ENCODE measurements at places on chromosomes 6 and 20.

- DNase-seq, result no peak
Observed at GRCh38 chr6:57305761-57306160, 11.7 kb upstream of the PRIM2 start.

GRCh38 chr6:125004198-125004597, 42.0 kb downstream of the RNF217 start:
- no peak for DNase-seq

GRCh38 chr20:50340541-50340940, 149.9 kb downstream of the CEBPB start:
- no peak for DNase-seq

GRCh38 chr20:55269913-55270312, 735.4 kb downstream of the CBLN4 start:
- DNase-seq, result no peak

- DNase-seq, result no peak
Observed at GRCh38 chr6:41208439-41209106, 7.6 kb upstream of the TREML2 start.

DNA sequence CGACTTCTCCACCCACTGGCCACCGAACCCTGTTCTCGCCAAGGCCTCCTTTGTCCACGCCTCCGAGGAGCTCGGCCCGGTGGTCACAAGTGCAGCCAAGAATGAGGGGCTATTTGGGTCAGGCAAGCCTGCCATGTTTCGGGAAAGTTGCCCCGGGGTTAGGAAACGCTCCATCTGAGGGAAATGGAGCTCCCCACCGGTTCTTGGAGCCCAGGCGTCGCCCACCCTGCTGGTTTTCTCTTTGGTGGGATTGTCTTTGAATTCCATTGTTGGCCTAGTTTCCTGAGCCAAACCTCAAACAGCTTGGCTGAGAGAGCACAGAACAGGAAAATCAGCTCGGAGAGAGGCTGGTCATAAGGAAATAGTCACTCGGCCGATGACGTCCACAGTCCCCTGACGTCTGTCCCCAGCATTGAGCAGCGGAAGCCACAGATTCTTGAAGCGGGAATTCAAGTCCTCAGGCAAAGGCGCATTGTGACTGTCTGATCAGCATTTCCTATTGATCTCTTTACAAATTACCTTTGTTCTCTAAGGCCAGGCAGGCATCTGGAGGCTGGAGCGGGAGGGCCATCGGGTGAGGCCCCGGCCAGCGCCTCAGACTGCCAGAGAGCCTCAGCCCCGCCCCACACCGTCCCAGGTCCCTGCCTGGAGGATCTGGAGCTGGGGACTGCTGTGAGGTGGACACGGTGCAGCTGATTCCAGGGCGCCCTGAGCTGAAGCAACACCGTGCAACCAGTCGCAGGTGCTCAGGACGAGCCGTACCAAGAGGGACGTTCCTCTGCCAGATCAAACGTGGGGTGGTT, 138.6 kb downstream of the DLL1 start:
- no peak for DNase-seq

DNA sequence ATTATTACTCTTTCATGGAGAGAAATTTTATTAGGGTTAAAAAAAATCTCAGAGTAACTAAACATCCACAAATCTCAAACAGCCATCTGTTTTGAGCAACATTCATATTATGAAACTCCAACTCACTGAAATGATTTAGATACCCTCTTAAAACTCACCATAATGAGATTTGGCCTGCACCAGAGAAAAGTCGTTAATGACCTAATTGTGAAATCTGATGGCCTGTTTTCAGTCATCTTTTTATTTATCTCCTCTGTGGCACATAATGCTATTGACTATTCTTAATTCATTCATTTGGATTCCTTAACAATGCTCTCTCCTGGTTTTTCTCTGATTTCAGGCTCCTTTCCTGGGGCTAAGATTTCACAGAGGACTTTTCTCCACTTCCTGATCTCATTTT, 192.7 kb downstream of the RNF144B start:
- no peak for DNase-seq

DNA sequence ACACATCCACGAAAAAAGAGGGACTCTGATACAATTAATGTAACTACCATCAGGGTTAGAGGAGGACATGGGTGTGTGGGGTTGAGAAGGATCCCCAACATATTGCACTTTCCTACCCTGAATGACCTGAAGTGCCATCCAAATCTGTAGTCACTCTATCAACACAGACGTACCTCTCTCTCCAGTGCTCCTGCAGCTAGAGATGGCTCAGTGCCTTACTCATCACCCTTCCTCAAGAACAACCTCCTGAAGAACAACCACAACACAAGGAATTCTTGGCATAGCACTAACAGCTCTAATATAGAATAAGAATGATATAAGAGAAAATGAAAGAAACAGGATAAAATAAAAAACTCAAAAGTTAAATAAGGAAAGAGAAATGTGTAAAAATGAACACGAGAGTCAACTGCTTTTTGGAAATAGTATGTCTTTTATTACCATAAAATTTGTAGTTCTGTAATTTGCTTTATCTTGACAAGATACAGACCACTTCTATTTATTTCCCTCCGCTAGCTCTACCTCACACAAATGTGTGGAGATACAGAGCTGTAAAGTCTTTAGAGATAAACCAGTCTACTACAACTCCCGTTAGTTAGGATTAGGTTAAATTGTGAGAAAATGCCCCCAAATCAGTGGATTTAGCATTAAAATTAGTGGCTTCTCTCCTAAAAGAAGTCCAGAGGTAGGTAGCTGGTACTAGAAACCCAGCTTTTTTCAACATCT, 63.9 kb downstream of the REV3L start:
- no peak for DNase-seq

- DNase-seq, result peak; percentile 17
Observed at GRCh38 chr6:69866351-69866769, at the start of gene COL19A1. COL19A1 (plus strand) TSS chr6:69866556; CDS start chr6:69879568, 13,012 bp downstream.

- DNase-seq, result no peak
Observed at GRCh38 chr6:25197111-25197510, 82.1 kb upstream of the CARMIL1 start.

DNA sequence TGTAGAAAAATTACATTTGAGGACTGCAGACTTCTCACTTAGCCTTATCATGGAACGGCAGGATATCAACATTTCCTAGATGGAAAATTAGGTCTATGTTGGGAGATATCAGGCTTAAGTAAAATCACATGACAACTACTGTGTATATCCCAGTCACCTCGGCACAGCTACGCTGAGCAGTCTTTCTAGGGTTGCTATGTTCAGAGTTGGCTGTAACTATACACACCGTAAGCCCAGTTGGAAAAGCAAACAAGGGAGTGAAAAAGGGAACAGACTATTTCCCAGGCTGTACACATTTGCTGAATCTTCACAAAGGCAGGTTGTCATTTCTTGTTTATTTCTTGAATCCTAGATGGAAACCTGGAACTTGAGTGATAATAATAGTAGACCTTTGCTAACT, 80.7 kb upstream of the PTPRK start:
- DNase-seq, result no peak

- DNase-seq, result peak; percentile 52
Observed at GRCh38 chr6:106609699-106610098, 19.6 kb downstream of the RTN4IP1 start.

GRCh38 chr6:43089467-43089866, 13.4 kb downstream of the PTK7 start:
- no peak for DNase-seq

DNA sequence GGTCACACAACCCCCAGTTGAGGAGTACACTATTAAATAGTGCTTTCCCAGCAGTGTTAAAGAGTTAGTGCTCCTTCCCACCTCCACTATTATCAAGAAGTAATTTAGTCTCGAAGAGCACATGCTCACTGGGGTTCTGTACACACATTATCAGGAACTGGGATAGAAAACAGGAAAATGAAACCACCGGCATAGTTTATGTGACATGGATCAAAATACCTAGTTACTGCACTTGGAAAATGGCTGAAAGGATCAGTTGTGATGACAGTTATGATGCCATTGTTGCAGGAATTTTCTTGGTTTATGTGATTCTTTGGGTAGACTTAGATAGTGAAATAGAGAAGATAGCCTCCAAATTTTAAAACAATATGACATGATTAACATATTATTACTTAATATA, 152.9 kb downstream of the AKAP7 start:
- no peak for DNase-seq

DNA sequence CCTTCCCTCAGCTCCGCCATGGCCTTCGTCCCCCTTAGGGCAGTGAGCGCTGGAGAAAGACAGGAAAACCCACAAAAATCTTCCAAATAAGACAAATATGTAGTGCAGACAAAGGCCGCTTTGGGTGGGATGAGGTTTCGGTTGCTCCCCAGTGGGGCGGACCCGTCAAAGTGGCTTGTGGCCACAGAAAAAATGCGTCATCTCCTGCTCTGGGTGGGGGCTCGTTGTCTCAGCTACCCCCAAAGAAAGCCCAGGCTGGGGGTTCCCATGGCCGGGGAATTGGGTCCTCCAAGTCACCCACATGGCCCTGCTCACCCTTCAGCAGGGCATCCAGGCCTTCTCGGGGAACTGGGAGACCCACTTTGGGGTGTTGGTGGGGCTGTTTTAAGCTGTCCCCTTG, 21.9 kb upstream of the SCUBE3 start:
- DNase-seq, result no peak

DNA sequence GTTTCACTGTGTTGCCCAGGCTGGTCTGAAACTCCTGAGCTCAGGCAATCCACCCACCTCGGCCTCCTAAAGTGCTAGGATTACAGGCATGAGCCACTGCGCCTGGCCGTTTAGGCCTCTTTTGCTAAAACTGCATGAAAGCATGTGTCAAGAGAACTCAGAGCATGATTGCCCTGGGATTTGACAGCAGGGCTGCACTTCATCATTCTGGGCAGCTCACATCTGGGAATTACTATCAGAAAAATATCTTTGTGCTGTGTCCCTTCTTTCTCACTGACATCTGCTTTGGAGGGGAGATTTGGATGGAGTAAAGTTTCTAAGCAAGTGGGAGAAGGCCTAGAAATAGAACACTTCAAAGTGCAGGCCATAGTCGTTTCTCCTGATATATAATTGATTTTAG, 59.6 kb upstream of the EIF2S2 start:
- DNase-seq, result no peak

- no peak for DNase-seq
Observed at GRCh38 chr20:48709058-48709691, 118.6 kb downstream of the PREX1 start.

- no peak for DNase-seq
Observed at GRCh38 chr6:76381612-76382011, 309.1 kb upstream of the IMPG1 start.

- no peak for DNase-seq
Observed at GRCh38 chr20:49511788-49512525, 29.5 kb upstream of the KCNB1 start.

DNA sequence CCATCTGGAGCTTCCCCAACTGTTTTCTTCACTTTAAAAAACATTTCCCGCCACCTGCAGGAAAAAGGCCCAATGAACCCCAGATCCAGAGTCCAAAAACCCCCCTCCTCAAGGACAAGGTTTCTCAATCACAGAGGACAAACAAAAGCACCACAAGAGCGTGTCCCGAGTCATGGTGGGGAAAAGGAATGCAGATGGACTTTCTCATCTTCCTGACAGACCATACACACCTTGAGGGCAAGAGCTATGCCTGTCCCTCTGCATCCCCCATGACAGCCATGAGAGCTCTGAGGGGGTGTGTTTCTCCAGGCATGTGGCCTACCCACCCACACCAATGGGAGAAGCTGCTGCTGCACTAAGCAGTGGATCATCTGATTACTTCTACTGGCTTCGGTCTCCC, 9.0 kb downstream of the PEX6 start:
- DNase-seq, result no peak

- DNase-seq, result peak; percentile 48
Observed at GRCh38 chr6:14476793-14477531, 359.4 kb downstream of the CD83 start.

DNA sequence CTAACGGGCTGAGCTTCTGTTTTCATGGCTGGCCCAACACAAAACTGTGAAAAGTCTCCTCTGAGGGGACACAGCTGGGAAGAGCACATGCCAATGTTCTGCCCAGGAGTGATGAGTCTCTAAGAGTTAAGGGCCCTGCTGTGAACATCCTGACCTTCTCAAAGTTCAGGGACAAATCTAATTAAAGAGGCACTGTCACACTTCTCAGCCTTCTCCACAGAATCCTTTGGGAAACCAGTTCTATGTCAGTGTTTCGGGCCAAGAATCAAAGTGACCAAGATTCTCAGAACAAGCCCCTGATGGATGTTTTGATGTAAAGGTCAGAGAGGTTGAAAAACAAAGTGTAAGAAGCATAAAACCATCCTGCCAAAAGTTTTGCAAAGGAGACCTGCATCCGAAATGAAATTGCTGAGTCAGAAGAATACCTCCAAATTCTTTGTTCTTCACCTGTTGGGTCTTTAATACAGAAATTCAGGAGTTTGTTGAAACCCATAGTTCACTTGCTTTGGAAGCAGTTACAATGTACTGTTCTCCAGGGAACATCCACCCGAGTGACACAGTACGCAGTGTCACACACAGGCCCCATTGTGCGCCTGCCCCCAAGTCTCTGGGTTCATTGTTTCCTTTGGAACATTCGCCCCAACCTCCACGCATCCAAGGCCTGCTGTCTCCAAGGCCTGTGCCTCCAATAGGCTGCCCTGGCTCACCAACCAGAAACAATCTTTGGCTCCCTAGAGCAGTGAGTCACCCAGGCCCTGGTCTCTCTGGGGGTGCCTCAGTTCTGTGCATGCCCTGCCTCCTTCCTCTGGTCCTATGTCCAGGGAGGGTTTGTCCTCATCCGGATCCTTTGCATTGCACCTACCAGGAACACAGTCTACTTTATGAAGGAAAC, 65.5 kb upstream of the QKI start:
- no peak for DNase-seq

DNA sequence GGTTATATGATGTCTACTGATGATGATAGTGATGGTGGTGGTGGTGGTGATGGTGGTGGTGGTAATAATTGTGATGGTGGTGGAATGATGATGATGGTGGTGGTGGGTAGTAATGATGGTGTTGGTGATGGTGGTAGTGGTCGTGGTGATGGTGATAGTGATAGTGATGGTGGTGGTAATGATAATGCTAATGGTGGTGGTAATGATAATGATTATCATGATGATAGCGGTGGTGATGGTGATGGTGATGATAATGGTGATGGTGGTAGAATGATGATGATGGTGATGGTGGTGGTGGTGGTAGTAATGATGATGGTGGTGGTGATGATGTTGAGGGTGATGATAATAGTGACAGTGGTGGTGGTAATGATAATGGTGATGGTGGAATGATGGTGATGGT, 4.5 kb upstream of the LPA start:
- no peak for DNase-seq
